ENCODE measurements at places on chromosomes 1 and 21.
A peak's percentile ranks its signal among the peaks of the same experiment; 100 is the strongest.

DNA sequence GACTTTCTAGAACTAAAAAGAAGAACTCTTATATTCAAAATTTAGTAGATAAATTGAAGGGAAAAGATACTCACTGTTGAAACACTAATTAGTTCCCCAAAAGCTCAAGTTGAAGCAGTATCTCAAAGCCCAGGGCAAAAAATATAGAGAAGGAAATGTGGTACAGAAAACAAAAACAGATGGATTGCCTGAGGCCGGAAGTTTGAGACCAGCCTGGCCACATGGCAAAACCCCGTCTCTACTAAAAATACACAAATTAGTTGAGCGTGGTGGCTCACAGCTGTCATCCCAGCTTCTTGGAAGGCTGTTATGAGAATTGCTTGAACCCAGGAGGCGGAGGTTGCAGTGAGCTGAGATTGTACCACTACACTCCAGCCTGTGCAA lies 36.0 kb downstream of the FAM177B start:
- no peak for DNase-seq

DNA sequence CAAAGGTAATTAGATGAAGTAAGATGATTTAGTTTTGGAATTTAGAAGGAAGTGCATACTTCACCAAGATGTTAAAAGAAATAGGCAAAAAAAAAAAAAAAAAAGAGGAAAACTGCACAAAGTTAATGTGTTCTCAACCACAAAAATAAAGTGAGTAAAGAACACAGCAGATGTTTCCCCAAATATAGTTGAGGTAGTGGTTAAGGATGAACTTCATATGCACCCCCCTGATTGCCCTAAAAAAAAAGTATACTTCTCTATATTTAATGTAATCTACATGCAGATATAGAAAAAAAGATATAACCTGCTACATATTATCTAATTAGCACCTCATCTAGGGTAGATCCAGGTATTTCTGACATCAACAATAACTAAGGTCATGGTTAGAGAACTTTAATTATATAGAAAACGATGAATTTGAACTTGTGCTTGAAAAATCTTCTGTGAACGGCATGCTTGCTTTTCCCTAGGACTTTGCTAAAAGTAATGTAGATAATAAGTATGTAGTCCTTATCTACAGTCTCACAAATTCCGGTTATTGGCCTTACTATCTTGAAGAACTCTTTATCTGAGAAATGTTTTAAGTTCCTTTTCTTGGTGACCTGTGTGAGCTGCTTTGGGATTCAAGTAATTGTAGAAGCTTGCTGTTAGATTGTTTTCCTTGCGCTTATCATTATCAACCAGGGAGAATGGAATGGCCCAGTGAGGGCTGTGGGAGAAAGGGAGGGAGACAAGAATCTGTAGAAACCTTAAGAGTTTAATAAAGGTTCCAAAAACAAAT lies 70.1 kb upstream of the LRRC7 start:
- DNase-seq = no peak

DNA sequence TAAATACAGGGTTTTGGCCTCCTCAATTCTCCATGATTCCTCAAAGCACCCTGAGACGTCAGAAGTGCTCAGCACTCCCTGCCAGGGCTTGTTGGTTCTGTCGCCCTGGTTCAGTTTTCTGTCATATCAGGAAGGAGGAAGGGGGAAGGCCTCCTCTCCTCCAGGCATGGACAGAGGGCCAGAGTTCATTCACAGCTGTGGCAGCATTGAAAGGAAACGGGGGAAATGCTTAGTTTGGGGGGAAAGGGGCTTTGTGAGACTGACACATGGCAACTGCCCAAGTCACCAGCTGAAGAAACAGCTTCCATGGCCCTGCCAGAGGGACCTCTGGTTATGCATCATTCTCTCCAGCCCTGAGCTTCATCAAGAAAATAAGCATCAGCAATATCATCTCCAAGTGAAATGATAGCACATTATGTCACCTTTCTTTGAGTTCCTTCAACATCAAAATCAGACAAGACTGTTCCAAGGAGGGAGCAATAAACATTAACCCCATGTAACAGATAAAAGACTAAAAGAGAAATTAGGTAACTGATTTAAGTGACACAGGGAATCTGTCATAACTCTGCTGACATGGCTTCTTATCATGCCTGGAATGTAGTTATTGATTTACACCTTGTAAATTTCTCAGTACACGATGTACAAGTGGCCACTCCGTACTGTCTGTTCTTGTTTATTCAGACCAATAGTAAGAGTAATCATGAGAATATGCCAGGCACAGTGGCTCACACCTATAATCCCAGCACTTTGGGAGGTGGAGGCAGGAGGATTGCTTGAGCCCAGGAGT lies 103.2 kb upstream of the SLC25A33 start:
- DNase-seq = peak; percentile 61

DNA sequence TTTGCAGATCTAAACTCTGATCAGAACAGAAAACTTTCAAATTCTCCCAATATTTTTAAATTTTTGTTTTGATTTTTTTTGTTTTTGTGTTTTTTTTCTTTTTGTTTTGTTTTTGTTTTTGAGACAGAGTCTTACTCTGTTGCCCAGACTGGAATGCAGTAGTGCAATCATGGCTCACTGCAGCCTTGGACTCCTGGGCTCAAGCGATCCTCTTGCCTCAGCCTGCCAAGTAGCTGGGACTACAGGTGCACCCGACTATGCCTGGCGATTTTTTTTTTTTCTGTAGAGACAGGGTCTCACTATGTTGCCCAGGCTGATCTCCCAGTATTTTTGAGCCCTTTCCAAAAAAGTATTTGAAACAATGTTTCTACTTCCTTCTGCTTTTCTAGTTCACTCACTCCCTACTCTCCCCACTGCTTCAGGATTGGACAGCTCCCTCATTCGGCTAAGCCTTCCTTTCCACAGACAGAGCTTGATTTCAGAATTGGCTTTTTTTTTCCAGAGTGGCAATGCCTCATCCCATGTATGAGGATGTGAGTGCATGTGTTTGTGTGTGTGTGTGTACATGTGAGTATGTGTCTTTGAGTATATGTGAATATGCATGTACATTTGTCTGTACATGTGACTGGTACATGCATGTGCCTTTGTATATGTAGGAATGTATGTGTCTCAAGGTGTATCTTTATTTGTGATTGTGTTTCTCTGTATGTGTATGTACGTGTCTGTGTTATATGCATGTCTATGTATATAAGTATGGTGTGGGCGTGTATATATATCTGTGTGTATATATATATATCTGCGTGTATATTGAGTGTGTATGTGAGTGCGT lies 11.9 kb downstream of the LHX4 start:
- peak; percentile 28 for DNase-seq

DNA sequence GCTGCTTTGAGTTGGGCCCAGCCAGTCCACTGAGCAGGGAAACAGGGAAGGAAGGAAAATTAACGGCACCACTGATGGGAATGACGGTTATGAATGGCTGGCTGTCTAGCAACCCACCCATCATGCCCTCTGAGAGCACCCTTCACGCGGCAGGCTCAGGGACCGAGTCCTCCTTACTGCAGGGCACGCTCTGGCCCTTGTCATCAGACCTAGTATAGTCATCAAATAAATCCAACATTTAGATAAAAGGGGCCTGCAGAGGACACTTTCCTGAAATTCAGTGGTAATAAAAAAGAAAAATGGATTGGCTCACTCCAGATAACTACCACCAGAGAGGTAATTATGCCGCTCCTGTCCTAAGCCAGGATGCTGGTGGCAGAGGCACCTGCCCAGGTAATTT lies 509.4 kb downstream of the MATN1 start:
- DNase-seq = no peak

DNA sequence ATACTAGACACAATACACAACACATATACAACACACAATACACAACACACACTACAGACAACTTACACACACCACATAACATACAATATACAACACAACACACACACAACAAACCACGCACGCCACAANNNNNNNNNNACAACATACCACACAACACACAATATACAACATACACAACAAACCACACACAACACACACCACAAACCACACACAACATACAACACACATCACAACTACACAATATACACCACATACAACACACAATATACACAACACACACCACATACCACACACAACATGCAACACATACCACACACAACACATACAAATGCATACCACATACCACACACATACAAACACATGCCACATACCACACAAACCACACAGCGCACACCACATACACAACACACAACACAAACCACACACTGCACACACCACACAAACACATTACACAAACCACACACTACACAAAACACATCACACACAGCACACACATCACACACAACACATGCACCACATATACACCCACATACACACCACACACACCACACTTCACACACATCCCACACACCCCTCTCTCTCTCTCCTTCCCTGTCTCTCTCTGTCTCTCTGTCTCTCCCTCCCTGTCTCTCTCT lies 108.3 kb downstream of the ETS2 start:
- DNase-seq = no peak

DNA sequence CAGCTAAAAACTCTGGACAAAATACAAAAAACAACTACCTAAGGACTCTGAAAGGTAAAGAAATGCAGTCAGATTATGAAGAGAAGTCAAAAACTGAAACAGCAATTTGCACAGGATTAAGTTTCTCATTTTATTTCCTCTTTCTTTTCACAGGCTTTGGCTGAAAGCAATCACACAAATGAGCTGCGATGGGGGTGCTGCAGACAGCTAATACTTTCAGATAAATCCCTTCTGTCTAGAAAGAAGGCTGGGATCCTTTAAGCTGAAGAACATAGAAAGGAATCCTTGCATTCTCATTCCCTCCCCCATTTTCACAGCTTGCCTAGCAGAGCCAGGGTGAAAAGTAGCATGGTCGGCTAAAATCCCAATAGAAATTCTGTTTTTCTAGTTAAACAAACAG lies 32.0 kb upstream of the PRDX6 start:
- DNase-seq = no peak

- DNase-seq = no peak
Observed at GRCh38 chr1:161840363-161840762, 74.2 kb downstream of the ATF6 start.

GRCh38 chr1:225750875-225751824 lies 26.5 kb upstream of the SRP9 start:
- no peak for DNase-seq

DNA sequence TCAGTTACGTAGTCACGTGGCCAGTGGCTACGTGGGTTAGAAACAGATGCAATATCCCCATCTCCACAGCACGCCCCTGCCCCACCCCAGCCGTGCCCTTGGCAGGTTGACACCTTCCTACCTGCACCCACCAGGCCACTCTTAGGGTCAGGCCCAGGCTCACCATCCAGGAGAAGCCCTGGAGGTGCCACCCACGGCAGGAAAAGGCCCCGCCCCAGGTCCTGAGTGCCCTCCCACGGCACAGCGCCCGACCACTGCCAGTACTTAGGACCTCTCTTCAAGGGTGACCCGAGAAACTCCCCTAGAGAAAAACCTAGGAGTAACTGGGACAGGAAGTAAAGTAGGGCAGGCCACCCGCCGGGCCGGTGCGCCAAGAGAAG lies 1.5 kb downstream of the C1orf35 start:
- no peak for DNase-seq

DNA sequence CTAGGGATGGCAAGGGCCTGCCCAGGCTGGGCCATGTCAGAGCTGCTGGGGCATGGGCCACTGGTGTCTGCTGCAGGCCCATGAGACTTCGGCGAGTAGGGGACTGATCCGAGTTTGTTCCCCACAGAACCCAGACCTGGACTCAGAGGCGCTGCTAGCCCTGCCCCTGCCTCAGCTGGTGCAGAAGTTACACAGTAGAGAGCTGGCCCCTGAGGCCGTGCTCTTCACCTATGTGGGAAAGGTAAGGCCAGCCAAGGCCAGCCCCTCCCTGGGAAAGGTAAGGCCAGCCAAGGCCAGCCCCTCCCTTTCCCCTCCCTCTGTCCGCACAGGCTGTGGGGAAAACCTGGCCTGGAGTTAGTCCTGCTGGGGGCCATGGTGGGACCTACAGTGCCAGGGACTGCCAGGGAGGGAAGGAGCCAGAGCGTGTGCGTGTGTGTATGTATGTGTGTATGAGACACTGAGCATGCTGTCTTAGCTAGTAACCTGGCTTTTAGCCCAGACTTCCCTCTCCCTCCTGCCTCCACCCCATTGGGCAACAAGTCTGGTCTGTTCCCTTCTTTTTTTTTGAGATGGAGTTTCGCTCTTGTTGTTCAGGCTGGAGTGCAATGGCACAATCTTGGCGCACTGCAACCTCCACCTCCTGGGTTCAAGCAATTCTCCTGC lies 8.0 kb downstream of the FAAH start:
- peak; percentile 21 for DNase-seq

DNA sequence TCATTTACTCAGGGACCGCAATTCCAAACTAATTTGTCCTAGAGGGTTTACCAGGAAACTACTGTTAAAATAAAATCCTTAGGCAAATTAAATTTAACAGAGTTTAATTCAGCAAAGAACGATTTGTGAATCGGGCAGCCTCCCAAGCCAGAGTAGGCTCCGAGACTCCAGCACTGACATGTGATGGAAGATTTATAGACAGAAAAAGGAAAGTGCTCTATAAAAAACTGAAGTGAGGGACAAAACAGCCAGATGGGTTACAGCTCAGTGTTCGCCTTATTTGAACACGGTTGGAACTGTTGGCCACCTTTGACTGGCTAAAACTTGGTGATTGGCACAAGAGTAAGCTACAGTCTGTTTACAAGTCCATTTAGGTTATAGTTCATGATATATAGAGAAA lies 35.2 kb upstream of the RCSD1 start:
- DNase-seq = no peak

DNA sequence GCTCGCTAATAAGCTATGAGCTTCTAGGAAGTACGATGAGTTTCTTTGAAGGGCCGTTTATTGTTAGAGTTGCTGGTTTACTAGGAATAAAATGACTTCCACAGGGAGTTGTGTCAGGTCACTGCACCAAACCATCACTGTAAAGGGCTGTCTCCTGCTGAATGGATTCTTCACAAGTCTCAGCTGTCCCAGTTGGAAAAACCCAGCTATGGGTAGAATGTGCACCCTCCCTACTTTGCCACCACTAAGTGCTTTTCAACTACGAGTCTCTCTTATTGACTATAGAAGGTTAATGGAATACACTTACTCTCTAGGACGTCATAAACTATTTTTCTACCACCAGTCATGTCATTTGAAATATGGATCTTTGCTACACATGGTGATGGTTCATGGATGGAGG lies 94.8 kb upstream of the BMP8A start:
- no peak for DNase-seq

- DNase-seq = no peak
Observed at GRCh38 chr1:184399192-184399847, 12.5 kb downstream of the C1orf21 start.

DNA sequence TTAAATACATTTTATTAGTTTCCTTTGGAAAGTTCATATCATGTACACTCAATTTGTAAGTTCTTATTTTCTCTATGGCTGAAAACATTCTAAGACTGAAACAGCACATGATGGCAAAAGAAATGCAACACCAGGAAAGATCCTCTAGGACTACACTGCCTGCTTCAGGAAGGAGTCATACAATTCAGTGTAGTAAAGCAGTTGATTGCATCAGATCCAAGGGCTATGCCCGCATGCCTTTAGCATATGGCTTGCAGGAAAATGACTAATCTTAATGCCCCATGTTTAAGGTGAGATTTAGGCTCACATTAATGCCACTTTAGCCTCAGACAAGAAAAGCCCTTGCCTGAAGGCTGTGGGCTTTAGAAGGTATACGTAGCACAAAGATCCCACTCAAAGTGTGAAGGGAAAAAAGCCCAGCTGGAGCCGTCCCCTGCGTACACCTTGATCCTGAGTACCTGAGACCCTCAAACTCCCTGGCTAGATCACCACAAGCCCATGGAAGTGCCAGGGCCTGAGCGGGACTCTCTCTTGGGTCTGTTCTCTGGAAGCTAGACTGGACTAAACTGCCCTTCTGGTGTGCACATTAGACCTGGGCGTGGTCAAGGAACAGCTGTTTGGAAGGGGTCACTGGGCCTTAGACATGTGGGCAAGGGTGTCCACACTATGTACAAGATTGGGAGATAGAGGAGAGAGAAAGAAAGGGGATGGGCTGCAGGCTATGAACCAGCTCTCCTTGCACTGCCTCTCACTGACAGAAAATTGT lies 52.9 kb downstream of the ESRRG start:
- DNase-seq = no peak
